ENCODE measurements at places on chromosomes 1 and 21.
A peak's percentile ranks its signal among the peaks of the same experiment; 100 is the strongest.

GRCh38 chr21:27476696-27477095 lies 509.8 kb upstream of the ADAMTS5 start:
- no peak for DNase-seq

DNA sequence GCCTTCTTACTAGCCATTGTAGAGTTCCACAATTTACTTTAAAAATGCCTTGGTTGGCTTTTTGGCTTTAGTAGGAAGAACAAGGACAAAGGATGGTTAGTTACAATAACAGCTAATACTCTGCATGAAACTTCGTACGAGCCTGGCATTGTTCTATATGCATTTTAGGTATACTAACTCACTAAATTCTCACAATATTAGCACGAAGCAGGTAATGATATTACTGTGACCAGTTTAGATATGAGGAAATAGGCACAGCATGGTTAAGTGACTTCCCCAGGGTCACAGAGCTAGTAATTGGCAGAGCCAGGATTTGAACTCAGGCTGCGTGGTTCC lies 50.5 kb upstream of the CYP2J2 start:
- DNase-seq = no peak

DNA sequence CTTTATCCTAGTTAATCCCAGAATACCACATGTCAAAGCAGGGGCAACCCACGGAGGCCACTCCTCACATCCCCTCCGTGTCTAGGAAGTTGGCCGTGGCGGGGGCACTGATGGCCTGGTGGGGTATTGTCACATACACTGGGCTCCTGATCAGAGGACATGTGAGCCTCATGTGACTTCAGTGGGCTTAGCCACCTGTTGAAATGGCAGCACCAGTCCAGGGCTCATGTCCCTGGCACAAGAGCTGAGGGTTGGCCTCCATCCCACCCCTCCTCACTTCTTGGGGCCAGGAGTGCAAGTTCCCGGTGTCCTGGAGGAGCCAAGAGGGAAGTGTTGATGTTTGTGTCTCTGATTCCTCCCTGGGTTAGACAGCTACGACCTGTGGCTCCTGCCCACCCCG lies 313.4 kb downstream of the CAMTA1 start:
- DNase-seq = no peak

- DNase-seq = peak; percentile 68
These were observed at the start of gene TLR5 for GRCh38 chr1:223142795-223143536. Gene TLR5, minus strand, starts transcription at chr1:223143248. Its CDS starts 30,217 bp downstream, at chr1:223113031.

GRCh38 chr1:59554752-59555151 lies 257.9 kb downstream of the FGGY start:
- DNase-seq = no peak

GRCh38 chr1:5688081-5689077 lies 303.8 kb downstream of the NPHP4 start:
- no peak for DNase-seq

GRCh38 chr1:231699784-231700183 lies 73.2 kb downstream of the DISC1 start:
- DNase-seq = no peak

DNA sequence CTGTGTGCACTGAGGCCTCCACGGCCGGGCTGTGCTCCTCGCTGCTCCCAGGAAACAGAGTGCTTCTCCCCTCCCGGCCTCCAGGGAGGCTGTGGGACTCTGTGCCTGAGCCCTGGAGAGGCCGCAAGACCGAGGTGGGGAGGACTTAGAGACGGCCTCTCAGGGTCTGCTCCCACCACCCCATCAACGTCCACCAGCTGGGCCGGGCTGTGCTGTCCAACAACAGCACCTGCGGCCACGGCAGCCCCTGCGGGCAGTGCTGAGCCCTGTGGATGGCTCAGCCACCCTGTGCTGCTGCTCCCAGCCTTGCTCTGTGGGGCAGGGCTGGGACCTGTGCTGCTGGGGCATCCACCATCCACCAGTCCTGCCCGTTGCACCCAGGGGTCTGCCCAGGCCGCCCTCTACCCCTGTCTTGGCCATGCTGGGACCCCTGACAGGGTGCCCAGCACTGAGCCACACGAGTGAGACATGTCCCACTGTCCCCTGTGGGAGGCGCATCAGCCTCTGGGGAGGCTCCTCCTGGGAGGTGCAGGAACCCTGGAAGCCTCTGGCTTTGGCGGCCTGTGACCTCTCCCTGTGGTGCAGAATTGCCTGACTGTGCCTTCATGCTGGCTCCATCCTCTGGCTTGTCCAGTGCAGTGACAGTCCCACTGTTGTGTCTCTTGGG lies 31.2 kb upstream of the LRRC3 start:
- DNase-seq = no peak

- DNase-seq = no peak
These were observed 78.6 kb downstream of the MAN1C1 start for GRCh38 chr1:25695090-25695770.

DNA sequence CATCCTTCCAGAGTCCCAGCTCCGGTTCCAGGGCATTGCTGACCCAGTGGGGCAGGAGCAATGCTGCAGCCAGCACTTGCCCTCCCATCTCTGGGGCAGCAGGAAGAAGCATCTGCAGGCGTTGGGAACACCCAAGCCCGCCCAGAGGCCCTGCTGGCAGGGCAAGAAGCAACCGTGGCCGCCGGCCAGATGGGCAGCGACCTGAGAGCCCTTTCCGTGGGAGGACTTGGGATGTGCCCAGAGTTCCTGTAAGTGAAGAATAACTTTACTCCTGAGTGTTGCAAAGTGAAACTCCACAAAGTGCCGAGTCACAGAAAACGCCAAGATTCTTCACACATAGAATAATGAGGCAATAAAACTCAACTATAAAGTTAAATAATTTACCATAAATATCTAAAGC lies 46.0 kb downstream of the GRIK3 start:
- no peak for DNase-seq

- no peak for DNase-seq
These were observed 6.3 kb downstream of the RCC1 start for GRCh38 chr1:28512058-28512611.

DNA sequence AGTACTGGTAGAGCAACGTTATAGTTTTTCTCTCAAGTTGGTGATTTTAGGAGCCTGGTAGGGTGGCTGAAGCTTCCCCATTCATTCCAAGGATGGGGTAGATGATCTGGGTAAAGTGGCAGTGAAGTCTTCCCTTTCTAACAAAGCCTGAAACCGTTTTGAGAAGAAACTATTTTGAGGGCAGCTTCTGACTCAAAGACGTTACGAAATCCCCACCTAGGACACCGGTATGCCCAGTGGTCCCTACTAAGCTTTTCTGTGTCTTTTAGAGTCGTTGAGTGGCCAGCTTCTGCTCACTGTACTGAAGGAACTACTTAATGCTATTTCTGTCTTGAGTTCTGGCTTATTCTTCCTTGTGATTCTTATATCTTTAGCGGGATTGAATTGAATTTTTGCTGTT lies 1.4 kb downstream of the WDTC1 start:
- no peak for DNase-seq

Data from NCI-H146 (cell line).